ENCODE measurements at places on chromosomes 11 and 22.

GRCh38 chr22:19064354-19065054 is 57.7 kb downstream of the DGCR2 start:
- DNase-seq: no peak

DNA sequence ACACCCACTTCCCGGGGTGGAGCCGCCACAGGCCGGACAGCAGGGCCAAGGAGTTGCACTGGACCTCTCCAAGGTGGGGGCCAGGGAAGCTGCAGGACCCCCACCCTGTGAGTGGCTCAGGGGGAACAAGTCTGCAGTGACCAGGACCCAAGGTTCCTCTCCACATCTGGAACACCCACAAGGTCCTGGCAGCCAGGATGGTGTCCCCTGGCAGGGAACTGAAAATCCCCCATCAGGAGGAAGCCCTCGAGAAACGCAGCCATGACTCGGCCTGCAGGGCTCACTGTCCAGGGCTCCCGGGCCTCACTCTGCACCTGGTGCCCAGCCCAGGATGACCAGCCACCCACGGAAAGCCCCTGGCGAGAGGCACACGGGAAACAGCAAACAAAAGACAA is 11.5 kb downstream of the RNH1 start:
- no peak for DNase-seq

DNA sequence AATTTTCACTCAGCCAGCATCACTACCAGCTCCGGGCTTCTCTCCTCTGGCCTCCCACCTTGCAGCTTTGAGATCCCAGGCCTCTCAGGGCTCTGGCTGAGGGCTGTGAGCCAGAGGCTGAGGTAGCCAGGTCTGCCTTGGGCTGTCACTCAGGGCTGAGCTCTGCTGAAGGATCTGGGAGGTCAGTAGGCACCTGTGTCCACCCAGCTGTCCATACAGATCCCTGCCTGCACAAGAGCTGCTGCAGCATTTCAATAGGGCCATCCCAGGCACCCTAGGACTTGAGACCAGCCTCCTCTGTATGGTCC is 12.6 kb downstream of the KCNQ1OT1 start:
- no peak for DNase-seq

DNA sequence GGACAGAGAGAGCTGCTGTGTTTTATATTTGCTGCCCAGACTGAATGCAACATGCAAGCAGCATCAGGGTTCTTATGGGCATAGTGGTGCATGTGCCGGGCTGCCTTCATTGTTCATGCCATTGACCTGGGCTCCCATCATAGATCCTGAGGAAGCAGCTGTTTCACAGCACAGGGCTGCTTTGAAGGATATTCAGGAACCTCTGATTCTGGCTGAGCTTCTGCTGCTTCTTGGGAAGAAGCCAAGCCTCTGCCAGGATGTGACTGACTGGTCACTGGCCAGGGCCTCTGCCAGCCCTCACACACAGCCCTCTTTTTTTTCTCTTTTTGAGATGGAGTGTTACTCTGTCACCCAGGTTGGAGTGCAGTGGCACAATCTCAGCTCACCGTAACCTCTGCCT is 43.3 kb downstream of the CYB5R2 start:
- DNase-seq: no peak

DNA sequence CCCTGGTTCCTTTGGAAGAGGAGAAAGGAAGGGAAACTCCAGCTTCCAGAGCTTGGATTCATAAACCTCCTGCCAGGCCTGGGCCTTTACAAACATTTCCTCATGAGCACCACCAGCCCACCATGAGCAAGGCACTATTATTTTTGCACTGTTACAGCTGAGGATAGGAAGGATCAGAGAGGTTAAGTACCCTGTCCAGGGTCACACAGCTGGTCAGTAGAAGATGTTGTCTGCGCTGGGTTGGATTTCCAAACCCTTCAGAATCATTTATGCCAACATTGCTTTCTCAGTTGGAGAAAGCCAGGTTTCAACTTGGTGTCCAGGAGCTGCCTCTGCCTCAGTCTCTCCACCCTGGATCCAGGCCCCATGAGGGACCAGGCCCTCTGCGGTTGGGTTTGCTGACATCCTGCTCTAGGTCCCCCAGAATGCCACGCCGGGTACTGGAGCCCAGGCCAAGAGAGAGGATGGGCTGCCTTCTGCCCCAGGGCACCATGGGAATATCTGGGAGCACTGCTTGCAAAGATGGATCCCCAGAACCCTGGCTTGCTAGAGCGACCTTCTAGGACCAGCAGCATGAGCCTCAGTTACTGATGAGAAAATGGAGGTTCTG is 29.7 kb upstream of the SHISAL1 start:
- DNase-seq: no peak

DNA sequence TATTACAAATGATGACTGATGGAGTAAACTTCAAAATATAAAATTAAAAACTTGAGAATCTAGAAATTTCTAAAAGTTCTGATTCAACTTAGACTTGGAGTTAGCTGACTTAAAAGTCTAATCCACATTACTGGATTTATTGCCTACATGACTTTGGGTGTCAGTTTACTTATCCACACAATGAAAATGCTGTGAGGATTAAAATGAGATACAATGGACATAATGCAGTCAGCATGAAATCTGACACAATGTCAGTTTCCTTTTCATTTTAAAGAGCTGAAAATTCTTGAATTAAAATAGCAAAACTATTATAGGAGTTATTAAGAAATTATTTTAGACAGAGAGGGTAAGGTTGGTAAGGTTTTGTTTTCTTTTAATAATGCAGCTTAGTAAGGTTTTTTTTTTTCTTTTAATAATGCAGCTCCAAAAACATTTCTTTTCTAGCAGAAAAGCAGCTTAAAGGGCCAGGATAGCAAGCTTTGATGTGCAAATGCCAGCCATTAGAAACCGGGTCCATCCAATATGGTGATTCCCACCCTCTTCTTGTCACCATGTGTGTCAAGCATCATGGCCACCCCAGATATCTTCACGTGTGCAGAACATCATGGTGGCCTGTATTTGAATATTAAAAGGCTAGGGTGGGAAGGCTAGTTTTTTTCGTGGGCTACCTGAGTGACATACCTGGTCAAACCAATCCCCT is 18.9 kb downstream of the APIP start:
- DNase-seq: no peak

- DNase-seq: no peak
These were observed 508.4 kb upstream of the LUZP2 start for GRCh38 chr11:23988381-23989006.

- DNase-seq: no peak
These were observed 508.1 kb downstream of the TMEM135 start for GRCh38 chr11:87545858-87546257.

GRCh38 chr11:11553573-11553972 is 68.2 kb downstream of the GALNT18 start:
- no peak for DNase-seq

GRCh38 chr11:128535468-128536457 is 51.6 kb downstream of the ETS1 start:
- no peak for DNase-seq

- no peak for DNase-seq
These were observed 238.2 kb downstream of the SOX6 start for GRCh38 chr11:16117989-16118756.

- DNase-seq: no peak
These were observed 5.6 kb upstream of the MUC6 start for GRCh38 chr11:1041936-1042608.
